ENCODE measurements at places on chromosomes 2 and 18. TPM values are rescaled to one million over a fixed set of nuclear protein-coding genes. Genes with fewer than 3 reads are reported as not detected.

FOXI3 gene
- not detected for total RNA-seq

MAP3K19 gene
- total RNA-seq: not detected

PTPRN gene
- total RNA-seq: 2.5 TPM

SCG2 gene
- total RNA-seq: not detected

KIAA2012 gene
- total RNA-seq: not detected

CYP26B1 gene
- not detected for total RNA-seq

PLCL1 gene
- total RNA-seq: 0.23 TPM

SLC66A2 gene
- 30.0 TPM for total RNA-seq

NEB gene
- 0.20 TPM for total RNA-seq

PAPOLG gene
- 12.5 TPM for total RNA-seq

CCDC74B gene
- 1.4 TPM for total RNA-seq

POMC gene
- 6.3 TPM for total RNA-seq

SLC8A1 gene
- 0.22 TPM for total RNA-seq

Data from activated naive CD8-positive, alpha-beta T cell treated with anti-CD3 and anti-CD28 coated beads for 36 hours (primary cell).